ENCODE measurements at places on chromosomes 4 and X.

- DNase-seq = no peak
These were observed 23.2 kb upstream of the SORCS2 start for GRCh38 chr4:7169134-7169533.

DNA sequence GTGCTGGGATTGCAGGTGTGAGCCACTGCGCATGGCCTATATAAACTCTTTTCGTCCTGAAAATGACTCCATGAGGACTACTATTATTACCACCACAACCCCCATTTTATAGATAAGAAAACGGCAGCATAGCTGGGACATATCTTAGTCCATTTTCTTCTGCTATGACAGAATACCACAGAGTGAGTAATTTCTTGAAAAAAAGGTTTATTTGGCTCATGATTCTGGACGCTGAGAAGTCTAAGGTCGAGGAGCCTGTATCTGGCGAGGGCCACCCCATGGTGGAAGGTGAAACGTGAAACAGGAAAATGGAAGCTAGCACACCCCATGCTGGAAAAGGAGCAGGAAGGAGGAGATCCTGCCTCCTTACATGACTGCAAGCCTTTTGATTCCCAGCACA, 68.9 kb downstream of the SMIM20 start:
- DNase-seq = no peak

- DNase-seq = peak; percentile 46
These were observed 136.6 kb downstream of the NHS start for GRCh38 chrX:17511556-17511955.

DNA sequence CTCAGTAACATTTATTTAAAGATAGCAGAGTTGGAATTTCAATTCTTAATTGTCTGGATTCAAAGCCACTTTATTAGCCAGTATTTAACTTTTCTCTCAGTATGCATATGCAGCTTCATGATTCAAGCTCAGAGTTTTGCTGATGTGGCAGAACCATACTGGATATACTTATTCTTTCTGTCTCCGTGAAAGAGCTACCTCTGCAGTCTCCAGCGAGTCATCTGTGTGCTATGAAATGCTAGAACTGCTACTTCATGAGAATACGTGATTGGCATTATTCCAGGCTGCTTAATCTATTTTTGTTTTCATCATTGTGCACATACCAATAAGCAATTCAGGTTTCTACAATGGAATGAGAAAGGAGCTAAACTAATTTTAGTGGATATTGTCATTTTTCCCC, 743.7 kb downstream of the C4orf33 start:
- DNase-seq = no peak

DNA sequence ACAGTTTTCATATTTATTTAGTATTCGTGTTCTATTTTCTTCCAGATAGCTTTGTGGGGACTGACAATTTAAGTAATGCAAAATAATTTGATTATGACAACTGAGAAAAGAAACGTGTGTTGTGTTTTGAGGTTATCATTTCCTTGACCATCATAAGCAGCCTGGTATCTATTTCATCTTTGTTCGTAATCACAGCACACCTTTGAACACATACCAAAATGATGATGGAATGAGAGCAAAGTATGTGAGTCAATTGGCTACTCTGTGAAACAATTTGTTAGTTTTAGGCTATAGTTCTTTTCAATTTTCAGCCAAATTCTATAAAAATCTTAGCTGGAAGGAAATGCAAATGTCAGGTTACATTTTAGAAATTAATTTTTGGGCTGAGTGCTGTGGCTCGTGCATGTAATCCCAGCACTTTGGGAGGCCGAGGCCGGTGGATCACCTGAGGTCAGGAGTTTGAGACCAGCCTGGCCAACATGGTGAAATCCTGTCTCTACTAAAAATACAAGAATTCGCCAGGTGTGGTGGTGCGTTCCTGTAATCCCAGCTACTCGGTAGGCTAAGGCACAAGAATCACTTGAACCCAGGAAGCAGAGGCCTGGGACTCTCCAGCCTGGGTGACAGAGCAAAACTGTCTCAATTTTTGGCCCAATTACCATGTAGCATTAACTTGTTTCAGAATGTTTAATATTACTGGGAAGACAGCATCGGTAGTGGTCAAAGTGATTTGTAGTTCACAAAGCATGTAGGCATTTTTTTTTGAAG, 1.1 kb upstream of the DUSP21 start:
- no peak for DNase-seq

GRCh38 chr4:94349193-94349592, 6.6 kb upstream of the HPGDS start:
- no peak for DNase-seq

- no peak for DNase-seq
These were observed 123.5 kb downstream of the TBC1D19 start for GRCh38 chr4:26707342-26707741.

DNA sequence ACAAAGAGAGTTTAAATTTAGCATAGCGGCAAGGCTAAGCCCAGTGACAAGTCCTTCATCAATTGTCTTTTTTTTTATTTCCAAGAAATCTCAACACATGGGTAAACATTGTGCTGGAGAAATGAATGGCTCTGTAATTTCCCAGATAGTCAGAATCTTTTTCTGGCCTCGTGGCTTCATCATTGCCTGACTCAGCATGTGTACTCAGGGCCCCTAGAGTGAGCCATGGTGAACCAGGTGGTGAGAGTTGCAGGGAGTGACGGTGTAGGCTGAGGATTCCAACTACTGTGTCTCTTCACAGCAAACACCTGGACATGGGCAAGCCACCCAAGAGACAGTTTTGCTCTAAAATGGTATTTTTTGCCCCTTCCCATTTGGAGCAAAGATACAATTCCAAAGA, 43.1 kb upstream of the UCP1 start:
- DNase-seq = no peak

DNA sequence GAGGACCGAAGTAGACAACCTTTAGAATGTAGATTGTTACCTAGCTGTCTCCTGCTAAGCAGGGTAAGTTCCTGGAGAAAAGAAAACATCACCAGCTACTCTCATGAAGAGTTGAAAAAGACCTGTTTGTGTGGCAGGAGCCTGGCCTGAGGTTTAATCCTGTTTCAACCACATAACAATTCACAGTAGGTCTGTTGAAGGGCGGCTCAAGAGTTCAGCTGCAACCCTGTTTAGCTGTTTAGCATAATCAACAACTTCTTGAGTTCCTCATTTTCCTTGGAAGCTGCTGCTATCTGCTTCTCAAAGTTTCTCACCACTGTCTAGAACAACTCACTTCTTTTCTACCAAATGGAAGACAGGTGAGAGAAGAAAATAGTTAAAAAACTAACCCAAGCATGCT, 170.4 kb upstream of the TET2 start:
- DNase-seq = no peak

GRCh38 chr4:107265859-107266258, 229.7 kb upstream of the DKK2 start:
- DNase-seq = no peak

GRCh38 chr4:184721254-184721653, 12.6 kb downstream of the CENPU start:
- no peak for DNase-seq
